Amniotic epithelial cell (primary cell): ENCODE measurements at places on chromosomes 6 and 20.
A peak's percentile ranks its signal among the peaks of the same experiment; 100 is the strongest.

GRCh38 chr6:124283486-124283885 is 479.8 kb downstream of the NKAIN2 start:
- no peak for DNase-seq

DNA sequence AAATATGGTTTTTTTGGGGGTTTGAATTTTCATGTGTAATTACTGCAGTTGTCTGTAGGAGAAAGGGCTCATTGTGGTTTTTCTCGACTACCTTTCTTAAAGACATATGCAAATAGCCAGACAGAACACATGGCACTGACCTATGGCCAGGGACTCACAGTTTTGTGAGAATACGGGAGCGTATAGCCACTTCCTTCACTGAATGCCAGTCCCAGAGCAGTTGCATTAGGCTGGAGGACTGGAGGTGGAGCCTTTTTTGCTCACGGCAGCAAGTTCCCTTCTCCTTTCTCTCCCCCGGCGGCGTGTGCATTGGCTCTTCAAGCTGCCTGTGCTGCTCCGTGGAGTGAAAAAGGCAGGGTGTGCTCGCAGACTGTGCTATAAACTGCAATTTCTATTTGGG is 114.9 kb downstream of the AKAP7 start:
- DNase-seq: peak; percentile 57

DNA sequence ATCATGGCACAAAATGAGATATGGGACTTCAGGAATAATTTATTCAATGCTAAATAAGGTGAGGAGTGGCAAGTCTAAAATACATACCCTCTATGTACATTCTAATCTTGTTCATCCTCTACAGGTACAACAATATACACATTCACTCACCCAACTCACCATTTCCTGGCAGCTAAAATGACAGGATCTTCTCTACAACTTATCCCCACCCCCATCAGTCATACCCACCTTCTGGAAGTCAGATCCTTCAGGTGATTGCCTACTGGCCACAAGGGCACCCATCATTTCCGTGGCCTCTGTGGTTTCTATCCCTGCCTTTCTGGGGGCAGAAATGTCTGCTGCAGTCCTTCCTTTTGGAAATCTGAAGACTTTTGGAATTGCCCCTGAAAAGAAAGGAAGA is 22.8 kb upstream of the CRIP3 start:
- no peak for DNase-seq

GRCh38 chr20:11452326-11452725 is 465.4 kb upstream of the BTBD3 start:
- peak; percentile 58 for DNase-seq

- no peak for DNase-seq
Measured at GRCh38 chr20:41179961-41180360, 42.6 kb downstream of the PLCG1 start.

- no peak for DNase-seq
Measured at GRCh38 chr20:24934101-24934661, 14.9 kb upstream of the CST7 start.

GRCh38 chr6:81126150-81126549 is 626.3 kb downstream of the TENT5A start:
- DNase-seq: no peak

GRCh38 chr6:157625111-157625510 is 197.9 kb upstream of the SNX9 start:
- no peak for DNase-seq

DNA sequence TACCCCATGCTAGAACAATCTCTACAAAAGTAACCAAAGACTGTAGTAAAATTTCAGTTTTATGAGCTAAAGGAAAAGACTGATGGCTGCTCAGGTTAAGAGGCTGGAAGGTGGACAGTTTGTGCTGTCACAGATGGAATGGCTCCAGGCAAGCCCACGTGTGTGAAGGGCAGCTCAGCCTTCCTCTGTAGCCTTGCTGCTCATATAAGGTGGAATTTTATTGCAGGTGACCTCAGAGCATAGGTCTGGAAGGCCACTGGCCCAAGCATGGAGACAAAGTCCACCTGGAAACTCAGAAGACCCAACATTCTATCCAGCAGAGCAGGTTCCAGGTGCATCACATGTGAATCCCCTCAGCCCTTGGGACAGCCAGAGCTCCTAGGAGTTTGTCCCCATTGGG is 53.6 kb downstream of the KAT14 start:
- DNase-seq: no peak

- no peak for DNase-seq
Measured at GRCh38 chr6:4295058-4295782, 159.8 kb upstream of the ECI2 start.
